ENCODE measurements at places on chromosomes 7 and 10. TPM values are rescaled to one million over a fixed set of nuclear protein-coding genes. Genes with fewer than 3 reads are reported as not detected.

GRCh38 chr7:99485094-99485493, 12.4 kb downstream of the ZNF789 start:
- no peak for DNase-seq

Gene ASB10
- not detected for total RNA-seq

Gene SPDYE1
- total RNA-seq: not detected

GRCh38 chr10:8594711-8595110, 540.2 kb downstream of the GATA3 start:
- no peak for DNase-seq

Gene PIK3AP1
- 14.5 TPM for total RNA-seq

GRCh38 chr10:19449860-19450259, 366.4 kb upstream of the PLXDC2 start:
- DNase-seq: no peak

DNA sequence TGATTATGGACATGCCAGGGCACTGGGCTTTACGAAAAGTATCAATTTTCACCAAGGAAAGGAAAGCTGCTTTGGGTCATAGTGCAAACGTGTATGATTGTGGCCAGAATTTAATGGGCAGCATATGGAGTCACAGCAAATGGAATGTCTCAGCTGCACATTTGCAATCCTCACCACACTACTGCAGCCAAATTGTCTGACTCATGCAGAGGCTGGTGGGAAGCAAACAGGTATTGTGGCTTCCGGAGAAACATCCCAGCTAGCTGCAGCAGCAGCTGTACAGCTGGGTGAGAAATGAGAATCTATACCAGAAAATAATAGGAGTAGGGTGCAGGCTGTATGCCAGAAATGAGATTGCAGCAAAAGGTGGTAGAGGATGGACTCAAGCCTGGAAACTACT, 374.7 kb upstream of the VWC2 start:
- no peak for DNase-seq

- no peak for DNase-seq
Observed at GRCh38 chr7:102214477-102215072, 72.1 kb upstream of the SH2B2 start.

DNA sequence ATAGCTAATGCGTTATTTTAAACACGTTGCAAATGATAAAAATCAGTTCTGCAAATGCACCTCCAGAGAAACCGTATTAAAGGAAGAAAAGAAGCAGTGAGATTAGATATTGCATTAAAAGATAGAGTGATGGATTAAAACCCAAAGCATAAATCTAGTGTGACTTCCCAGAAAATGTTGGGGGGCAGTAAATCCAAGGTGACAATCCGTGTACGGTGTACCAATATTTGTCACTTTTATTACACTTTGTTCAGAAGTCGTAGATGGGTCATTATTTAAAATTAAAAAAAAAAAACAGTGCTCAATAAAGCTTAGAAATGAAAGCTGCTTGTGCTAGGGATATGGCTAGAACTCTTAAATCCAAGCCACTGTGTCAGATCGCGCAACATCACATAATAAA, 106.4 kb downstream of the TMEM130 start:
- DNase-seq: no peak

DNA sequence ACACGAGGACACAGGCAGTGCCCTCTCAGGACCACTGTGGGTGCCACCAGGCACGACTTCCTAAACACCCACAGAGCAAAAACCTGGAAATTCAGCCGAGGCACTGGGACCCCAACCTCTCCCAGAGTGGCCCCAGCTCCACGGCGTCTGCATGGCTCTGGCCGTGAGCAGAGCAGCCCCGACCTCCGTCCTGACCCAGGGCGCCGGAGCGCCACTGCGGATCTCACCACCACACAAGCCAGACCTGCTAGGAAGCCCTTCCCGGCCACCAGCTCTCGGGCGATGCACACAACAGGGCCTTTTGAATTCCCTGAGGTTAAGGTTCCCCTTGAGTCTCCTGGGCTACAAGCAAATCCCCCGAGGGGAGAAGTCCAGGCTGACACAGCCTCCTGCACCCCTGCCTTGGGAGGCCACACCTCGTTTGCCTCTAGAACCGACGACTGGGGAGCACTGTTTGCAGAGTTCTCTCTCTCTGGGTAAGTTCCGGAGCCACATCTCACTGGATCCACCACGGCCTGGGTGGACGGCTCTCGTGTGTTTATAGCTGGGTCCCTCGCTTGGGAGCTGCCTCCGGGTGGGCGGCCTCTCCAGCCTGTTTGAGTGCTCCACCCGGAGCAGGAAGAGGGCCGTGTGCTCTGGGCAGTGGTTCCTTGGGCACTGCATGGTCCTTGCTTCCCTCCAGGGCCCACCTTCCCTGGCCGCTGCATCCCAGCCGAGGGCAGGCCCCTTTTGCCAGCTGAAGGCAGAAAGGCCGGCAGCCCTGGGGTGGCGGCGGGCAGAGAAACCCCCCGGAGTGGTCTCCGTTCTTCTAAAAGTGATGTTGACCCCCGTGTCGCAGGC, 15.5 kb upstream of the PSMG3 start:
- DNase-seq: no peak

GRCh38 chr7:44618753-44619152, 12.3 kb downstream of the OGDH start:
- no peak for DNase-seq

Gene OPN4
- total RNA-seq: not detected

Gene OR2A5
- total RNA-seq: not detected

Gene ACSM6
- total RNA-seq: not detected

DNA sequence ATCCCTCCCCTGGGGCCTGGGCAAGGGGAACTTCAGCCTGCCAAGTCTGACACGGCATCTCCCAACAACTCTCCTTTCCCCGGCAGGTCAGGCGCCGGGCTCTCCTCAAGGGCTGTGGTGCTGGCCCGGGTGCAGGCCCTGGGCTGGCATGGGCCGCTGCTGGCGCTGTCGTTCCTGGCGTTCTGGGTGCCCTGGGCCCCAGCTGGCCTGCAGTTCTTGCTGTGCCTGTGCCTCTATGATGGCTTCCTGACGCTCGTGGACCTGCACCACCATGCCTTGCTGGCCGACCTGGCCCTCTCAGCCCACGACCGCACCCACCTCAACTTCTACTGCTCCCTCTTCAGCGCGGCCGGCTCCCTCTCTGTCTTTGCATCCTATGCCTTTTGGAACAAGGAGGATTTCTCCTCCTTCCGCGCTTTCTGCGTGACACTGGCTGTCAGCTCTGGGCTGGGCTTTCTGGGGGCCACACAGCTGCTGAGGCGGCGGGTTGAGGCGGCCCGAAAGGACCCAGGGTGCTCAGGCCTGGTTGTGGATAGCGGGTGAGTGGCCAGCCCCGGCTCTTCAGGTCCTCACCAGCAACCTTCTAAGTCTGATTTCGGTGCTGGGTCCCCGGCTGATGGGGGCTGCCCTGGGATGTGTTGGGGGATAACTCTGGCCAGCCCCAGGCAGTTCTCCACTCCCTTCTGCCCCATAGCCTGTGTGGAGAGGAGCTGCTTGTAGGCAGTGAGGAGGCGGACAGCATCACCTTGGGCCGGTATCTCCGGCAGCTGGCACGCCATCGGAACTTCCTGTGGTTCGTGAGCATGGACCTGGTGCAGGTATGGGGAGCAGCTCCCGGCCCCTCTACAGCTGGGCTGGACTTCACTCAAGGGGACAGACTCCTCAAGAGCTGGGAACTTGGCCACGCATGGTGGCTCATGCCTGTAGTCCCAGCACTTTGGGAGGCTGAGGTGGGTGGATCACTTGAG, 19.5 kb upstream of the C10orf95 start:
- no peak for DNase-seq

Gene SEMA3E
- 2.2 TPM for total RNA-seq

DNA sequence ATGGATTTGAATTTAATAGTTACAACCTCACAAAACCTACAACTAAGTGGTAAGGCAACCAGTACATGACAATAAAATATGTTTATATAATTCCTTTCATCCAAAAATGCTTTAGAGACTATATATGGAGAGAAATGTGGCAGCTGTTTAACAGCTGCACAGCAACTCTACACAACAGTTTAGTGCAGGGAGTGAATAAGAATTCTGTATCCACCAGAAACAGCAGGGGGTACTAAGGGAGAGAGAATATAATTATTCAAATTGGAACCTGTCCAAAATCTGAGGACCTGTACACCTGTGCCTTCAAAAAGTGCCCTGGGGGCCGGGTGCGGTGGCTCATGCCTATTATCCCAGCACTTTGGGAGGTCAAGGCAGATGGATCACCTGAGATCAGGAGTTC, 49.6 kb downstream of the POLL start:
- DNase-seq: no peak

- DNase-seq: no peak
Observed at GRCh38 chr10:24603333-24603732, 120.4 kb downstream of the ARHGAP21 start.

DNA sequence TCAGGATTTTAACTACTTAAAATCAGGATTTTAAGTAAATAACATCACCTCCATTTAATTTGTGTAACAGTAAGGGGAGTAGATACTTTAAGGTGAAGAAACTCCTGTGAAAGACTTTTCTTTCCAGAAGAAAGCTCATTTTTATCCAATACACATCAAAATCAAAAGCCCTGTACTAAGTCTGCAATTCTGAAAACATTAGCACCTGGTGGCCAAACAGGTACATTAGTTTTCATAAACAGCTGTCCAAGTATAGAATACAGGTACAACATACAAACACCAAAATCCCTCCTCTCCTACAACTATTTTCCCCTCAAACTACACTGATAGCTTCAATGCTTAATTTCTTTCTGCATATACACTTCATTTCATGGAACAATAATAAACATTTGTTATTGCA, 22.9 kb downstream of the FAM3C start:
- DNase-seq: no peak

- no peak for DNase-seq
Observed at GRCh38 chr7:83457022-83457892, 191.7 kb downstream of the SEMA3E start.

DNA sequence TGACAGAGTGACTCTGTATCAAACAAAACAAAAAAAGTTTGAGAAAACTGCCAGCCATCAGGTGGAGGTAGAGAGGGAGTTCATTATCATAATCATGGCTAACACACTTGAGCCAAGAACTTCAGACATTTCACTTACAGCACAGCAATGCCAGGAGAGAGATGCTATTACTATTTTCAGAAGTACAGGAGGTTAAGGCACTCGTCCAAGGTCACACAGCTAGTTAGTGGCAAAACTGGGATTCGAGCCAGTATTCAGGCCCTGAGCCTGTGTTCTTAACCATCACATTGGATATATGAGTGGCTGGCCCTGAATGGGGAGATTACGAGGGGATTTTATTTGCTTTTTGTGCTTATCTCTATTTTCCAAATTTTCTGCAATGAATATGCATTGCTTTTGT, 24.8 kb upstream of the UNC5B start:
- no peak for DNase-seq

Gene ABCC2
- total RNA-seq: 3.3 TPM

- DNase-seq: no peak
Observed at GRCh38 chr10:70617798-70618568, 15.4 kb upstream of the PRF1 start.

Gene SLC39A12
- total RNA-seq: 0.10 TPM

DNA sequence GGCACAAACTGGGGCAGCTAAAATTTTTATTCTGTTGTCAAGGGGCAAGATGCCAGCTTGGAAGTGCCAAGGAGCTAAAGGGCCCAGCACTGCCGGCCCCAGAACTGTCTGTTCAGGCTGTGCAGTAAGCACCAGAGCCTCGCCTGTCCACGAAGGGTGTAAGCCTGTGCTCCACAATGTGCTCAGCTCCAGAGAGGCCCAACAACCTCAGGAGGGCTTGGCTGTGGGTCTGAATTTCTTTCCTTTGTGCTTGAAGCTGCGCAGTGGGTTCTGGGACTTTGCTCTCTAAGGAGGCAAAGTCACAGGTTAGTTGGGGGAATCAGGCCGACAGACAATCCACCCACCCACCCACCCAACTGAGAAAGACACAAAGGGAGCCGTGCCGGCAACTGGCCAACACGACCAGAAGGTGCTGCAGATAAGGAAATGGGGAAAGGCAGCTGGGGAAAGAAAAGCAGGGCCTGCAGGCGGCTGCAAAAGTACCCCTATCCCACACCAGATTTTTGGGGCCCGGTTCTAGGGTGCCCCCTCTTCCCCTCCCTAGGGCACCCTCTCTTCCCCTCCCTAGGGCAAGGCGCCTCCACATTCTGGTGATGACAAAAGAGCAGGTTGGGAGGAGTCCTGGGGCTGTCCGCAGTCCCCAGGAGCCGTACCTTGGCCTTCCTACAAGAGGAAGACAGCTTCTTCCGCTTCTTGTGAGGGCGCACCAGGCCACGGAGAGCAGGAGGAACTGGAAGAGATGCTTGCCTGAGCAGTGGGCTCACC, 7.7 kb downstream of the DDX56 start:
- DNase-seq: peak; percentile 59

- DNase-seq: no peak
Observed at GRCh38 chr10:101287183-101287996, 58.1 kb upstream of the LBX1 start.

DNA sequence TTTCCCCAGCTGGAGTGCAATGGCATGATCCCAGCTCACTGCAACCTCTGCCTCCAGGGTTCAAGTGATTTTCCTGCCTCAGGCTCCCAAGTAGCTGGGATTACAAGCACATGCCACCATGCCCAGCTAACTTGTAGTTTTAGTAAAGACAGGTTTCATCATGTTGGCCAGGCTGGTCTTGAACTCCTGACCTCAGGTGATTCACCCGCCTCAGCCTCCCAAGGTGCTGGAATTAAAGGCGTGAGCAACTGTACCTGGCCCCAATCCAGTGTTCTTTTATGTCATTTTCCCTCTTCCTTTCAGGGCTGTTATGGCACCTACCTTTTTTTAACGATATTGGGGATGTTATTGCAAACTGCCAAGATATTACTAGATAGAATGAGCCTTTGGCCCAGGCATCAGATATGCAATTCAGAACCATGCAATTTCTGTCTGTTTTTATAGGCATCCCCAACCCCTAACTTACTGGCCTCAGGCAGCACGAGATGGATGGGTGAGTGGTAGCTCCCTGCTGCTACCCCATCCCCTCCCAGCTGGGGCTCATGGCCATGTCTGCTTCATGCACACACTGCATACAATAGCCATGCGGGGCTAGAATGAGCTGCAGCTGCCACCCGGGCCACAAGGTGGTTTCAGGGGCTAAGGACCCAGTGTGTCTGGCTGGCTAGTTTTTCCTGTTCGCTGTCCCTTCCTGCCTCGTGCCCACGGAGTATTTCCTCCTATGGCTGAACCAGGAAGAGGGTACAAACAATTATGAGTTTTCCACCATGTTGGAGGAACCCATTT, 1080.1 kb upstream of the SORCS1 start:
- no peak for DNase-seq

Gene TRIM74
- total RNA-seq: not detected

- DNase-seq: no peak
Observed at GRCh38 chr10:96576277-96576980, 10.4 kb downstream of the TM9SF3 start.

DNA sequence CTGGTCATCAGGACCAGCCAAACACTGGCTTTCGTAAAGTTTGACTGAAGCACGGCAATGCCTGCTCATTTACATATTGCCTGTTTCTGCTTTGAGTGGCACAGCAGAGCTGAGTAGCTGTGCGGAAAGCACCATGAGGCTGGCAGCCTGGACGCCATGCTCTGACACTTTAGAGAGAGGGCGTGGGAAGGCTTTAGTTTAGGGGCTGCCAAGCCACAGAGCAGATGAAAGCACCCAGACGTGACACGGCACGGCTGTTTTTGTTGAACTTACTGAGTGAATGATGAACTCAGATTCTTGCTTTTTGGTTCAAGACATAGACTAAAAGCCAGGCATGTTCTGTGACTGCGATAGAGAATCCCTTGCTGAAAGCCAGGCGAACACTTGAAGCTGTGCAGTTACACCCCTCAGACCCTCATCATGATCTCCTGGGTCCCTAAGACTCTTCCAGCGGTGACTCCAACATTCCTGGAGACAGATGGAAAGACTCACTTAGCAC, 182.1 kb downstream of the ZMYND11 start:
- DNase-seq: no peak

All from posterior vena cava (tissue), 2 donors.